ENCODE measurements at places on chromosomes 5 and 9.
A peak's percentile ranks its signal among the peaks of the same experiment; 100 is the strongest.

GRCh38 chr5:125480911-125481310, 734.5 kb upstream of the ZNF608 start:
- no peak for DNase-seq

- no peak for DNase-seq
Measured at GRCh38 chr5:131001507-131001906, 163.5 kb downstream of the HINT1 start.

DNA sequence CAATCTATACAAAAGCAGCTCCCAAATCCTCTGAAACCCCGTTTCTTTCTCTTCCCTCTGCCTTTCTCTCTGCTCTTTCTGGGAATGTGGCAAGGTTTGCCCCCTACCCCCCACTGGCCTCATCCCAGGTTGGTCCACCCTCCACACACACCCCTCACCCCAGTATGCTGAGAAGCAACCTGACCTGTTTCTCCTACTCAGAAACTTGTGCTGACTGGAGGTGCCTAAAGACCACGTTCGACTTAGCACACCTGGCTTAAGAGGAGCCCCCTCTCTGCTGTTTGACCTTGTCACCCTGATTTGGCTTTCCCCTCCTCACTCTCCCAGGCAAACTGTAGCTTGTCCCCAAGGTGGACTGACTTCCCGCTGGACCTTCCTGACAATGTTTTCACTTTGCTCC, 1.1 kb upstream of the SEPTIN8 start:
- DNase-seq: no peak

GRCh38 chr9:108290839-108291585, 564.8 kb downstream of the ACTL7B start:
- DNase-seq: no peak

DNA sequence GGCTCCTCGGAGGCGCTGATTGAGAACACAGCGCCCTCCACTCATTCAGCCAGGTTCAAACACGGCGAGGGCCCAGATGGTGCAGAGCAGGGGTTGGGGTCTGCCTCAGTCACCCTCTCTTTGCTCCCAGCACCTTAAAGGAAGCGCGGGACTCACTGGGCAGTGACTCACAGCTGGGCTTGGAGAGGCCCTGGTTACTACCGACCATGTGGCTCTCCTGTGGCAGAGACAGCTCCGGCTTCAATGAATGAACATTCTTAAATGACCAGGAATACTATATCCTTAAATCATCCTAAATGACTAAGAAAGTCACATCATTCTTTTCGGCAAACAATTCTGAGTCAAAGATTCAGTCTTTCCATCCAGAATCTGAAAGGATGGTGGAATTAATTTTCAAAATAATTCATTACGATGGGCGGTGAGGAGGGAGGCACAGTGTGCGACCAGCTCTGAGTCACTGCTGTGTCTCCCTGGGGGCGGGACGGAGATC, 1.6 kb upstream of the INPP5E start:
- no peak for DNase-seq

GRCh38 chr5:41193456-41194205, 19.7 kb downstream of the C6 start:
- no peak for DNase-seq

DNA sequence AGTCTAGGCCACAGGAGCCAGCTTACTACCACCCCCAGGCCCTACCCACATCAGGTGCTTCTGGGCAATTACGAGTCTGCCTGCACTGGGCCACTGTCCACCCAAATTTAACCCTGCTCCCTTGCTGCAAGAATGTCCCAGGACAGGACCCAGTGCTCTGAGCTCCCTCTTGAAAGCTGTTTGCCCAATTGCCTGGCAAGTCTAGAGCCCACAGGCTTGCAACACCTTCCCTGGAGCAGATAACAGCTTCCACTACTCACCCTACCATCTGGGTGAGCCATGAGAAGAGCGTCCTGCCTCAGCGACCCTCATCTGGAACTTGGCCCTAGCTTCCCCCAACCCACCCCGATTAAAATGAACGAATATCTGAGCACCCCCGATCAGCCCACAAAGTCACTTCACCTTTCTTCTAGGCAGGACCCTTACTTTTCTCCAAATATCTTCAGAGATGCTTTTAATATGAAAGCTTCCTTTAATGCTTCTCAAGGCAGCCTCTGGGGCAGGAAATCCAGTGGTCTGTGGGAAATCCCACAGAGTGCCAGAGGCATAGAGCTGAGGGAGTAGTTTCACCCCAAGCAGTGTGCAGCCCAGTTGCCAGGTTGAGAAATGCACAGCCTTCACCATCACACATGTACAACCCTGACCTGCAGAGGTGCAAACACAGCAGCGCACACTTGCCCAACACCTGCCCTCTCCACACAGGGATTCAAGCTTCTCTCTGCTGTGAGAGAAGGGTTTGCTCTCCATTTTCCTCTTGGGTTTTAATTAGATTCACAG, 10.6 kb downstream of the ACSL6 start:
- DNase-seq: no peak

DNA sequence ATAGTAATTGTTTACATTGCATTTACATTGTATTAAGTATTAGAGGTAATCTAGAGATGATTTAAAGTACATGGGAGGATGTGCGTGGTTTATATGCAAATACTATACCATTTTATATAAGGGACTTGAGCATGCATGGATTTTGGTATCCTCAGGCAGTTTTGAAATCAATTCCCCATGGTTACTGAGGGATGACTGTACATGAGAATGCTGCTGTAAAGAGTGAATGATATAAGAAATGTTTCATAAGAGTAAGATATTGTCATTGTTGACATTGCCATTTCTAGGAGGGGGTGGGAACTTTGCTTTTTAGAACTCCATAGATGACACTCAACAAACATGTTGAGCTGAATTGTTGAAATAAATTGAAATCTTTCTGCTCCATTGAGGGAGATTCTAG, 185.0 kb downstream of the SEMA6A start:
- no peak for DNase-seq

DNA sequence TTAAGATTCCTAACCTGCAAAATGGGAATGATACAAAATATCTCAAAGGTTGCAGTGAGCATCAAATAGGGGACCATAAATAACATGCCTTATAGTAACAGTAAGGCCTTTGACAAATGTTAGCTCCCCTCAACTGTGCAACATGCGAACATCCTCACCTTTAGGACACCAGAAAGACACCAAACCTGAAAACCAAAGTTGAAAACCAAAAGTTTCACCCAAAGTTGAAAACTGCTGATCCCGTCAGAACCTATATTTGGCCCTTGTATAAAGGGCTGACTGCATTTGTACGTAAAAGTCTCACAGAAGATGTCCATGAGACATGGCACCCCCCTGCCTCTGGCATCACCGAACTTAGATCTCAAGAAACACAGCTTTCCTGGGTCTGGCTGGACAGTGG, 12.1 kb downstream of the CDK5RAP2 start:
- no peak for DNase-seq

- no peak for DNase-seq
Measured at GRCh38 chr5:39459071-39459470, 34.3 kb upstream of the DAB2 start.

DNA sequence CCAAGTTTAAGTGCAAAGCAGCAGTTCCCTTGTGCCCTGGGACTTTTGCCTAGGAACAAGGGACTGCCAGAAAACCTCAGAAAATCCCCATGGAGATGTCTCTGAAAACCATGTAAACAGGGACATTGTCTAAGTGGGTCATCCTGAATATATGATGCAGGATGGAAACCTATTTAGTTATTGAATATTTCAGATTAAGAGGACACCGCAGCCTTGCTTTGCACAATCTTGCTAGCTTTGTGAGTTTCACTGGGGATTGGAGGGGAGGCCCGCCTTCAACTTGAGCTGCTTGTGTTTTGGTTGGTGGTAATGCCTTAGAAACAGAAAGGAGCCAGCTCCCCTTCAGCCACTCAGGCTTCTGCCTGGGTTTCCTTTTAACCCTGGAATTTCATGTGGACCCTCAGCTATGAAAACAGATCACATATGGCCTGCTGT, 112.8 kb downstream of the C9orf152 start:
- DNase-seq: no peak

DNA sequence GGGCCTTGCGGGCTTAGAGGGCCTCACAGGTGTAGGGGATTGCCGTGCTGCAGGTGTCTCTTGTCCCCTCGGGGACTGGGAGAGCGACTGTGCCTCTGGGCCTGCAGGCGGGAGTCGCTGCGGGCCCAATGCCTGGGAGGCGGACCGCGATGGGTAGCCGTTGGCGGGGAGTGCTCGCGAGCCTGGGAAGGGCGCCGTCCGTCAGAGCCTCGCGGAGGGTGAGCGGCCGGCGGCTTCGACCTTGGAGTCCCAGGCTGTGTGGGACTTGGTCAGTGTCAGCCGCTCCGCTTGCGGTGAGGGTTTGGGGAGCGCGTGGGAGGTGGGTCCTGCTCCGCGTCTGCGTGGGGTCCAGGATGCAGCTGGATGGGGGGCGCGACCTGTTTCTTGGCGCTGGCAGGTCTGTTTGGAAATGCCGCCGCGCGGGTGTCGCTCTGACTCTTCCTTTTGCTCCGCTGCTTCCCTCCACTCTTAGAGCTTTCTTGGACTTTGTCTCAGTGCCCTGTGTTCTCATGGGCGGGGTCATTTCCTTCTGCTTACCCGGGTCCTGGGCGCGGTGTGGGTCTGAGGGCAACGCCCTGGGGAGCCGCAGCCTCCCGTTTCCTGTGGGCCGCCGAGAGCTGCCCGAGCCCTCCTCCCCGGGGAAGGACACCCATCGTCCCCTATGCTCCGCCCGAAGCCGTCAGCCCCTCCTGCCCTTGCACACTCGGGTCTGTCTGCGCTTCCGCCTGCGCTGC, 88.9 kb upstream of the CACNA1B start:
- peak; percentile 82 for DNase-seq

GRCh38 chr9:115466756-115467155, 348.8 kb upstream of the TNC start:
- no peak for DNase-seq

DNA sequence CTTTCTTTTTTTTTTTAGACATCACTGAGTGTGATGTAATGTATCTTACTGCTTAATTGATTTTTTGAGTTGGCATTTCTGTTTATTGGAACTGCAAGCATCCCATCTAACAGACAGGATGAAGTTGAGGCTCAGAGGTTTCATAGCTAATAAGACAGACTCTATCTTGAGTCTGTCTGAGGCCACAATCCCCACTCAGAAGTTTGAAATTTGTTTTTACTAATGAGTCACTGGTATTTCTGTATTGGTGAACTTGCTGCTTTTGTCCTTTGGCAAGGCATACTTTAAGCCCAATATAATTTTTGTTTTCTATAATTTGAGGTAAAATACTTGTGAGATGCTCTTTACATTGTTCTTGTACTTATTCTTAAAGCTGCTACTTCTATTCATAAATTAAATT, 491.2 kb downstream of the PSAT1 start:
- DNase-seq: no peak

DNA sequence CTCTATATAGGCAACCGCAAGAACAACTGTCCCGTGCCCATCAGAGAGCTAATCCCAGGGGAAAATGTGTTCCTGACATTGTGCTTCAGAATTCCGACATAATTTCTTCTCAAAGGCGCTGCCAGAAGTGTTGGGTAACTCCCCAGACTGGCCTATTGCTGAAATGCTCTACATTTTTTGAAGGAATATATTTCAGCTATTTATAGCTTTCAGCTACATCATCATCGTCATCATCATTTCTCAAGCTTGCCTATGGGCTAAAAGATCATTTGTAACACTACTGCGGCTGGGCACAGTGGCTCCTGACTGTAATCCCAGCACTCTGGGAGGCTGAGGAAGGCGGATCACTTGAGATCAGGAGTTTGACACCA, 49.7 kb downstream of the MYO10 start:
- DNase-seq: no peak

GRCh38 chr9:78491402-78491801, 194.5 kb downstream of the PSAT1 start:
- DNase-seq: no peak

DNA sequence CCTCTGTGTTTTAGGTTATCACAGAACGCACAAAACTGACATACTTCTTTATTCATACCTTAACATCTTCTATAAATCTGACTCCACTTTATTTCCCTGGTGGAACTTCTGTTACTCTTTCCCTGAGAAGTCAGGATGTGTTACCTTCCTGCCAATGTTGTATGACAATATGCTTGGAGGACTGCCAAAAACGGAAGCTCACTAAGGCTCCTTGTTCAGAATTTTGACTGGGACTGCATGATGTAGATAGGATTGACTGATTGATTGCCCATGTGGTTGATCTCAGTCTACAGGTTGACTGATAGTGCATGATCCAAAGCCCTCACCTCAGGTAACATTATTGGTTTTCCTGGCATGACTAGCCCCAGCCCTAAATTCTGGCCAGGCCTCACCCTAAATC, 319.4 kb downstream of the TLR4 start:
- DNase-seq: no peak

GRCh38 chr5:151909628-151910027, 15.0 kb downstream of the GLRA1 start:
- no peak for DNase-seq

DNA sequence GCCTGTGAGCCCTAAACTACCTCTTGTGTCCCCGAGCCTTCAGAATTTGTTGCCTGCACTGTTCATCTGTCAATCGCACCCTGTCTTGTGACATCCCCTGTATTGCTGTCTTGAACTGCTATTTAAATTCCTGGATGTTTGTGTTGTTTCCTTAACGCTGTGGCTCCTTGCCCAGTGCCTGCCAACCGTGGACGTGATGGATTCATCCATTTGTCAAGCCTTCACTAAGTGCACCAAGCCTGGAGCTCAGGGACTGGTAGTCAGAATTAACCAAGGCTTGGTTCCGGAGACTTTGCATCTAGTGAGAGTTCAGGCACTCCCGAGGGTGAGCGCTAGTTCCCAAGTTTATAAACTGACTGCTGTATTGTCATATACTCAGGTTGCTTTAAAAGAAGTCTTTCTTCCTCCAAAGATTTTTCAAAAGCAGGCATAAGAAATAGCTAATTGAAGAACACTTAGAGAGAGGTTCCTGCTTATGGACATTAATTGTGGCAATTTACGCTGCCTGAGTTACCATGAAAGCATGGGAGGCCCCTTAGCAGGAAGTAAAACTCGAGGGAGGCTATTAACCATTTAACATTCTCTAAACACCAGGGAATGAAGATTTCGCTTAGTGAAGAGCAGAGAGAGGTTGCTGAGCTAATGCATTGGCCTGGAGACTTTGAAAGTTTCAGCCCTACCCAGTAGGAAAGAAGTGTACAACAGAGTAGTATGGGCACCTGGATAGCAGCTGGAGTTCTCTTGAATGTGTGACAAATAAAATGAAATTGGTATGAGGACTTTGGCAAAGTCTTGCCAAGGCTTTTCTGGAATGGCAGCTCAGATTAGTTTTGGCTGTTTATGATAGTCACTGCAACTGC, 29.0 kb downstream of the RGS3 start:
- no peak for DNase-seq

DNA sequence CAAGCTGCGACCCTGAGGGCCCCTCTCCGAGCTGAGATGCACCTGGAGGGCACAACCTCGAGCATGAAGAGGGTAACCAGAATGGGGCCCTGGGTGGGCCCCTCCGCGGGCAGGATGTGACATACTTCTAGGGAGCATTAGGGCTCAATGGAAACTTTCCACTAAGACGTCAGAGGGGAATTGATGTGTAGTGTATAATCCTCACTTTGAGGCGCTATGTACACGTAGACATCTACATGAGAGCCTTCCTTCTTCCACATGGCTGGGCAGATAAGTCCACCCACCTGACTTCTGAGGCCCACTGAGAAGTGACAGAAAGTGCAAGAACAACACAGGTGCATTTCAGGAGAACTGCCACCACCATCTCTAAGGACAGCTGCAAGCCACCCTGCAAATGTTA, 61.0 kb downstream of the DAP start:
- no peak for DNase-seq

All from upper lobe of left lung (tissue), 6 donors.